ENCODE measurements at places on chromosomes 7 and 10. TPM values are rescaled to one million over a fixed set of nuclear protein-coding genes. Genes with fewer than 3 reads are reported as not detected.

AKR1C3 gene
- total RNA-seq, result 0.68 TPM

IRF5 gene
- 16.5 TPM for total RNA-seq

PLAC9 gene
- total RNA-seq, result not detected

ZNF117 gene
- 4.9 TPM for total RNA-seq

NKX2-3 gene
- not detected for total RNA-seq

SPDYE2 gene
- not detected for total RNA-seq

POM121C gene
- 73.6 TPM for total RNA-seq

NUDT13 gene
- total RNA-seq, result 1.2 TPM

TDRD1 gene
- 0.15 TPM for total RNA-seq

ARMH3 gene
- total RNA-seq, result 25.9 TPM

PDZD7 gene
- total RNA-seq, result 1.2 TPM

SEMA3D gene
- not detected for total RNA-seq

FAM241B gene
- 2.6 TPM for total RNA-seq

WIPF3 gene
- not detected for total RNA-seq

EMX2 gene
- total RNA-seq, result not detected

GHRHR gene
- not detected for total RNA-seq

DGKI gene
- not detected for total RNA-seq

DPCD gene
- total RNA-seq, result 3.7 TPM

OGDH gene
- 134 TPM for total RNA-seq

GPR141 gene
- total RNA-seq, result 0.30 TPM

PTPRN2 gene
- 5.7 TPM for total RNA-seq

SFTPD gene
- total RNA-seq, result not detected

TRIM50 gene
- not detected for total RNA-seq

GPR146 gene
- 0.40 TPM for total RNA-seq

SPDYE18 gene
- total RNA-seq, result 1.1 TPM

SLC25A13 gene
- 10.4 TPM for total RNA-seq

VWA2 gene
- total RNA-seq, result not detected

STEAP1 gene
- 0.75 TPM for total RNA-seq

LRIT2 gene
- total RNA-seq, result not detected

EFCAB10 gene
- total RNA-seq, result not detected
